NT2/D1 (cell line): ENCODE measurements at places on chromosomes 1 and 21.

GRCh38 chr1:203381151-203381751 is 30.3 kb upstream of the FMOD start:
- DNase-seq: no peak

GRCh38 chr1:220910021-220910420 is 30.8 kb downstream of the HLX start:
- DNase-seq: no peak

DNA sequence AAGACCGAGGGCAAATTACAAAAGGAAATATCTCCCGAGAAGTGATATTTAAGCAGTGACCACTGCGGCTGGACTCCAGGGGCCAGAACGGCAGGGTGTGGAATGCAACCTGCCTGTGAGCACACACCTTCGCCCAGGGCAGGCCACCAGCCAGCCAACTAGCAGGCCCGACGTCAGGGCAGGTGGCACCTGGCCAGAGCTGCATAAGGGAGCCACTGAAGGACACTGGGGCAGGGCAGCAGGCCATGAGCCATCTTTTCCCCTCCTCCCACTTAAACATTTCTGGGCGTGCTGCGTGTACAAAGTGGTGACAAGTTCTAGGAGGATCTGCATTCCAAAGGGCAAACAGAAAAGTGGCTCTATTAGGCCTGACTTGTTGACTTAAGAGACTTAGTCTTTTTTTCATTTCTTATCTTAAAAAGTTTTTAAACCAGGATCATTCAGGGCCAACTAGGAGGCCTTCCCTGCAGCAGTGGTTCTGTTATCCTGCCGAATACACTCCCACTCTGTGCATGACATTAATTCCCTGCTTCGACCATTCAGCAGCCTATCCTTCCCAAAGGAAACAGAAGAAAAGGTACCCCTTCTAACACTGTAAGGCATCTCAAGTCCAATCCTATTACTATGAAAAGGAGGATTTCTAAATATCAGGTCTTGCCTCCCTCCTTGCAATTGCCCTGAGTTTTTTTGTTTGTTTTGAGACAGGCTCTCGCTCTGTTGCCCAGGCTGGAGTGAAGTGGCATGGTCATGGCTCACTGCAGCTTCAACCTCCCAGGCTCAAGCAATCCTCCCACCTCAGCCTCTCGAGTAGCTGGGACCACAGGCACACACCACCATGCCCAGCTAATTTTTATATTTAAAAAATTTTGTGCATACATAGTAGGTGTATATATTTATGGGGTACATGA is 96.3 kb downstream of the BCAR3 start:
- DNase-seq: no peak

DNA sequence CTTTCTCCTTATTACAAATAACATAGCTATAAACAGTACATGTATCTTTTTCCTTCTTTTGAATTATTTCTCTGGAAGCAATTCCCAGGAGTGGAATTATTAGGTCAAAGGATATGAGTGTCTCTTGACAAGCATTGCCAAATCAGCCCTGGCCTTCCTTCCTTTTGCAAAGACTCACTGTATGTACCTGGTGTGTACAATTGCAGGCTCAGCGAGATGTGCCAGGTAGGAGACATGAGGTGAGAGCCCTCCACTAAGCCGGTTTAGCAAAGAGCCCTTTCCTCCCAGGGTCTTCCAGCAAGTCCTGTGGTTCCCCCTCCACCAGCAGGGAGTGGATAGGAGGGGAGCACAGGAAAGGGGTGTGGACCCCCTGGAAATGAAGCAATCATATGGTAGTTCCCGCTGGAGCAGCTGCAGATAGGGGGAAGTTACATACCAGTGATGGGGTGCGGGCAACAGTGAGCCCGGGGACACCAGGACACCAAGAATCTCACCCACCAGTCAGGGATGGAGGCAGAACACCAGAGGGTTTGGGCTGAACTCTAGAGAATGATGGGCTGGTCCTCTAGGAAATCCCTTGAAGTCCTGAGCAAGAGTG is 18.3 kb downstream of the RCSD1 start:
- DNase-seq: no peak

GRCh38 chr1:233440951-233441401 is 113.5 kb downstream of the MAP3K21 start:
- DNase-seq: peak; percentile 92

- DNase-seq: no peak
Observed at GRCh38 chr1:35980090-35980489, 49.2 kb downstream of the AGO3 start.

DNA sequence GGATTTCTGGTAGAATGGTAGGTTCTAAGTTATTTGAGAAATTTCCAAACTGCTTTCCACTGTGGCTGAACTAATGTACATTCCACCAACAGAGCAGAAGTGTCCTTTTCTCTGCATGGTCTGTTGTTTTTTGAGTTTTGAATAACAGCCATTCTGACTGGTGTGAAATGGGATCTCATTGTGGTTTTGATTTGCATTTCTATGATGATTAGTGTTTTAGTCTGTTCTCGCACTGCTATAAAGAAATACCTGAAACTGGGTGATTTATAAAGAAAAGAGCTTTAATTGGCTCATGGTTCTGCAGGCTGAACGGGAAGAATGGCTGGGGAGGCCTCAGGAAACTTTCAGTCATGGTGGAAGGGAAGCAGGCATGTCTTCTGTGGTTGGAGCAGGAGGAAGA is 80.3 kb downstream of the SDCCAG8 start:
- no peak for DNase-seq

GRCh38 chr1:25748531-25749205 is 51.3 kb upstream of the SELENON start:
- DNase-seq: no peak

- no peak for DNase-seq
Observed at GRCh38 chr1:39737546-39738169, 1.0 kb upstream of the PPIE start.

GRCh38 chr21:18772404-18772803 is 368.8 kb upstream of the TMPRSS15 start:
- DNase-seq: no peak

GRCh38 chr1:201793306-201793925 is 35.5 kb upstream of the IPO9 start:
- DNase-seq: no peak

DNA sequence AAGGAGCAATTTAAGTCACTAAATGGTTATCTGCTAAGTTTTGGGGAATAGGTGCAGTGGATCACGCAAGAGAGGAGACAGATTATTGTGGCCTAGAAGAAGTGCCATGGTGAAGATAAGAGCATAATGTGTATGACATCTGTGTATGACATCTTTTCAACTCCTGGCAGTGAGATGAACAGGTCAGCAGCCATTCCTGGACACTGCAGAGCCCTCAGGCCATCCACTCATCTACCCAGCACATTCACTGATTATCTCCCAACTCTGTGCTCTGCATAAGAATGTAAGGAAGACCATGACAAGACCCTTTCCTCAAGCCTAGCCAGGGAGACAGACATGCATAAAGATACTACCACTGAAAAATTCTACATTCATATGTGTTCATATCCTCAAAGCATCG is 73.7 kb downstream of the DDR2 start:
- no peak for DNase-seq

DNA sequence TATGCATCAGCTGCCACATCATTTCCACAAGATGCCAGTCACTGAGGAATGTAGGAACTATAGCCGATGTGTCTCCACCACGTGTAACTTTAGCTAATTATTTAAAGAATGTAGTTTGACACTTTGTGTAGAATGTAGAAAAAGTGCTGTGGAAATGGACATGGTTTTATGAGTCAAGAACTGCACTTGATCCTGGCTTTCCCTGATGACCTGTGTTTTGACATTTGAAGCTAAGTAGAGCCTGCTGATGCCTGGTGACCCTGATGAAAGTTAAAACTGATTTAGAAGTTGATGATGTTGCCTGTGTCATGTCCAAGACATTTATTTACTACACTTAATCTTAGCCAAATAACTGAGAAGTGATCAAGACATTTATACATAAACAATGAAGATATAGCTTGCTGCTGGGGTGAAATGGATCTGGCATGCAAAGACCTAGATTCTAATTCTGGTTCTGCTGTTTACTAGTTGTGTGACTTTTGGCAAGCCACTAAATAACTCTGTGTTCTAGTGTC is 4.4 kb upstream of the OSBPL9 start:
- DNase-seq: no peak
